Progenitor cell of endocrine pancreas (in vitro differentiated cells): ENCODE measurements at places on chromosomes 12 and 14.

DNA sequence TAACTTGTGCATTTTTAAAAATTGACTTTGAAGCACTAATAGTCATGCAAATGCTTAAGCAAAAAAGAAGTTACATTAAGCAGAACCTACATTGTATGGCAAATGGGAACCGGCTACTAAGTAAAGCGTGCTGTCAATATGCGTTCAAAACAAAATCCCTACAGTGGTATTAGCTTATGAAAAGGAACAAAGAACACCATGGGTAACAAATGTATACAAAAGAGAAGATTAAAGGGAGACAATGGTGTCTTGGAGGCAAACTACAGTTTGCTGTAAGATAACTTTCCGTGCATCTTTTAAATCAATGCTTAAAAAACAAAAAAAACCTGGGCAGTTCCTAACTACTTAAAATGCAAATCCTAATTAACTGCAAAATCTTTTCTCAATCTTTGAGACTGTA, 10.5 kb downstream of the CDK2AP1 start:
- no peak for DNase-seq

DNA sequence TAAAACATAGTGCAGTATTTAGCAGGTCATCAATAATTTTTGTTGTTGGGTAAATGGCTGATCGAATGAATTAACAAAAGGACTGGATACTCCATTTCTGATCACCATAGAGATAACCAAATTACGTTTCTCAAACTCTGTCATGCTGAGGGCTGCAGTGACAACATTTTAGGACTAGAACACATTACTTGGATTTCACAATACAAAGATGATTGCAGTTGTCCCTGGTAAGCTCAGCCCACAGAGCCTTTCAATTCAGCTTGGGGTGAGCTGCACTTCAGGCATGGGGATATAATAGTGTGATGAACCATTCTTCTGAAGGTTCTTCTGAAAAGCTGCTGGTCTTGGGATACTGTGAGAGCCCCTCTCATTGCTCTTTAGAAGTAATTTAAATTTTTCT, 74.3 kb downstream of the FAR2 start:
- no peak for DNase-seq

- no peak for DNase-seq
These were observed 167.2 kb upstream of the FRMD6 start for GRCh38 chr14:51484485-51484884.

DNA sequence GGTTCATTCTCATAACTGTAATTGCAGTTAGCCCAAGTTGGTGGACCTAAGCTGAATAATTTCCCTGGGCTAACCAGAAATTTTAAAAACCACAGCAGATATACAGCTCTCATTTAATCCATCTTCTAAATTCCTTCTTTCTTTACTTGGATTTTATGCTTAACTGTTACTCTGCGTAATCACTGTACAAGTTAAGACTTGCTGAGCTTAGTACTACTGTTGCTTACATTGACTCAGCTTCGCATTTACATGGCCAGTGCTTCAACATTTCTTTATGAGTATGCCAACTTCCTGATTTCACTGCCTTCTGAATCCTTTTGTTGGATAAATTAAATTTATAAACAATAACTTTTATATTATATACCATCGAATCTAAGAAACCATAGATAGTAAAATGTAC, 147.4 kb downstream of the SLC38A4 start:
- DNase-seq, result no peak

GRCh38 chr12:11771895-11772502, 122.5 kb downstream of the ETV6 start:
- no peak for DNase-seq

- no peak for DNase-seq
These were observed 138.2 kb upstream of the PWP1 start for GRCh38 chr12:107547389-107547788.

- no peak for DNase-seq
These were observed 15.9 kb downstream of the CCDC88C start for GRCh38 chr14:91401751-91402150.

DNA sequence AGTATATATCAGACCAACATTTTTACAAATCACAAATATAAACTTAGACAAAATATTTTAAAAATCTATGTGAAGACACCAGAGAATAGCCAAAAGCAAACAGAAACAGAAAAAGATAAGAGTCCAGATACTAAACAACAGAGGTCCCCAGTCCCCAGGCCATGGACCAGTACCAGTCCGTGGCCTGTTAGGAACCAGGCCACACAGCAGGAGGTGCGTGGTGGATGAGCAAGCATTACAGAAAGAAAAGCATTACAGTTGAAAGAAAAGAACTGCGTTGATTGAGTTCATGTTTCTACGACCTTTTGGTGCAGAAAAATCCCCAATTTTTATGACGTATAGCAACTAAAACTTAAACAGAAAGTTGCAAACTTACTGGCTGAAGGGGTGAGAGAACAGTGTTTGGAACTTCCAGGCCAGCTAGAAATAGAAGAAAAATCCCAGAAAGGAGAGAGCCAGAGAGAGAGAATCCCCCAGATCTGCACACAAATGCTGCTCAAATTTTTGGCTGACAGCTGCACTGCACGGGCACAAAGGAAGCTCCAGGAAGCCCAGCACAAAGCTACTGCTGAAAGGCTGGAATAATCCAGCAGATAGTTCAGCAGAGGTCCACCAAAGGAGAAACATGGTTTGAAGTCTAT, 159.6 kb upstream of the C14orf180 start:
- no peak for DNase-seq

DNA sequence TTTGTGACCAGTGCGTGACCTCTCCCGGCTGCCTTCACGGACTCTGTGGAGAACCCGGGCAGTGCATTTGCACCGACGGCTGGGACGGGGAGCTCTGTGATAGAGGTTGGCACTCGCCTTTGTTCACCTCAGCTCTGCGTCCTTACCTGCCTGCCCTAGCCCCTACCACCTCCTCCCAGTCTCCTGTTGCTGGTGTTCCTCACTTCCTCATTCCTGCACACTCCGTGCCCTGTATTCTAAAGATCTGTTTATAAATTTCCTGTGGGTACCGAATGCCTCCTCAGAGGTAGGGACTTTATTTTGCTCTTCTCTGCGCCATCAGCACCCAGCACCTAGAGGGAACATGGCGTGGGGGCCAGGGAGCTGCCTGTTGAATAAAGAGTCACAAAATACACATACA, 2.3 kb downstream of the DLK1 start:
- no peak for DNase-seq

GRCh38 chr14:74569806-74570591, 42.0 kb downstream of the LTBP2 start:
- no peak for DNase-seq

- DNase-seq, result no peak
These were observed 137.3 kb downstream of the SUDS3 start for GRCh38 chr12:118513611-118514010.

DNA sequence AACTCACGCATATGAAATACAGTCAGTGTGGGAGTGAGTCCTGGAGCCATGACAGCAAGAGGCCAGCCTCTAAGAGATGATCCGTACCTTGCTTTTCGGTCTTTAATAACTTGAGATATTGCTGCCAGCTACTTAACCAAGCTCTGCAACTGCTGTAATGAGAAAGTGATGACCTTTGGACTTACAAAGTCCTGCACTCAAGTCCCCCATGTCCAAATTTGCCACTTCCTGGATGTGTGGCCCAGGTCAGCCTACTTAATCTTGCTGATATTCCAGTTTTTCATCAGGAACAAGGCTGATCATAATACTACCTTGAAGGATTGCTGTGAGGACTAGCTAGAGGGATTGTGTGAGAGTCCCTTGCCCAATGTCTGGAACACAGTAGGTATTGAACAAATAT, 33.8 kb upstream of the DUSP6 start:
- DNase-seq, result no peak

GRCh38 chr12:15928346-15928745, 17.2 kb downstream of the DERA start:
- no peak for DNase-seq

DNA sequence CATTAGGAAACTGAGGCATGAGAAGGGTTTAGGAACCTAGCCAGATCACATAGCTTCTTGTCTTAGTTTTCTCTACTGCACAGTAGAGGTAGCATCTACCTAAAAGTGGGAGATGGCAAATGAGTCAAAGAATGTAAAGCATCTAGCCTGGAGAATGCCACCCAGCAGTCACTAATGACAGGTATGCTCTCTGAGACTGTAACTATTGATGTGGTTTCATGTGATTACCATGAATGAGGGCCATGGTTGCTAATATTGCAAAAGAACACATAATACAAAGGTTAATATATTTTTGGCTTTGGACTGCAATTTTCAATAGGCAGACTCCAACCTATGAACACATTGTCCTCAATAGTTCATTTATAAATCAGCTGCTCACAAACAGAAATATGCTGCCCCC, 389.9 kb downstream of the GRIN2B start:
- DNase-seq, result no peak

- no peak for DNase-seq
These were observed 16.2 kb downstream of the PSMC1 start for GRCh38 chr14:90272523-90272922.

DNA sequence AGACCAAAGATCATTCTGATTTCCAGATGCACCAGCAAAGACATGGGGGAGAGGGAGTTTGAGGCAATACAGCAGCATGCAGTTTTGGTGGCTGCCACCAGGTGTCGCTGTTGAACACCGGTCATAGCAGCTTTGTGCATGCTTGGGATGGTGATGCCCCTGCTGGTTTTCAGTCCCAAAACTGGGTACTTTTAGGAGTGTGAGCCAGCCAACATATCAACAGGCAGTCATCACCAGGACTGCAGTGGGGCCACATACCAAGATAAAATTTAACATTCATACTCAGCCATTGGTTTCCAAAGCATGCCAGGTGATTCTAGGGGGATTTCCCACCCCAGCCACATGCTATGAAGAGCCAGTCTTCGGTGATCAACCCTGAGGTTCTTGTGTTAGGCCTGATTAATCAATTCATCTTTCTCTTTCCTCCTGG, 64.2 kb downstream of the PHETA1 start:
- DNase-seq, result no peak

- DNase-seq, result no peak
These were observed 23.6 kb downstream of the BATF start for GRCh38 chr14:75545907-75546306.

GRCh38 chr12:120801146-120801545, 75.5 kb downstream of the ACADS start:
- no peak for DNase-seq

DNA sequence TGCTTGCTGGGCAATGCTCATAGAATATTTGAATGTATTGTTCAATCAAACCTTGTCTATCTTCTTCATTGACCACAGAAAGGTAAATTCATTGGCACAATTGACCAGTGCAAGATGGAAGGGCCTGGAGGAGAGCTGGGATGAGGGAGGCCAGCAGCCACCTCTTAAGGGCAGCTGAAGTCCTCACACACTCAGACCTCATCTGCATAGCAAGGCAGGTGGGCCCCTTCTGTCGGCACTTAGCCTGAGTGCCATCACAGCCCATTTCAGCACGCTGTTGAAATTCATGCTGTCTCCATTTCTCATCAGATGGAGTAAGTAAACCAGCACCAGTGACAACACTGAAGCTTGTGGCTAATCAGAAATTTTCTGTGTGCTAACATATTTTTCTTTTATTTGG, 25.4 kb upstream of the HMGA2 start:
- no peak for DNase-seq

DNA sequence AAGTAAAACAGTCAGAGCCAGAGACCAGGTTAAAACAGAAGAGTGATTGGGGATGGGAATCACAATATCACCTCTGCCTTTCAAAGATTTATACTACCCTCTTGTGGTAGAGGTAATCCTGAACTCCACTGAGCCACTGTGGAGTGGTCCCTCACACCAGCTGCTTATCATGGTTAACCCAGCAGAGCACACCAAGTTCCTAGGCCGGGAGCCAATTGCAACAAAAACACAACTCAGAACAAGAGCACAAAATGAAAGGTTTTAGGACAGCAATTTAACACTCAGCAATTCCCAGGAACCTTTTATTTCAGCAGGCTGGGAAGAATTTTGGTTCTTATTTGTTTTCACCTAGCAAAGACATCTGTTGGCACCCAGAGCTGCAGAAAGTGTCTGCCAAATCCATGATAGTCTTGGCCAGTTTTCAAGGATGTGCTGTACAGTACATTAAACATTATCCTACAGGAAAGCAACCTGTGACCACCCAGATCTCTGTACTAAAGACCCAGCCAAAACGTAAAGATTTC, 220.5 kb upstream of the ATXN7L3B start:
- DNase-seq, result no peak

- DNase-seq, result no peak
These were observed 390.3 kb downstream of the GRIN2B start for GRCh38 chr12:13591059-13591458.

DNA sequence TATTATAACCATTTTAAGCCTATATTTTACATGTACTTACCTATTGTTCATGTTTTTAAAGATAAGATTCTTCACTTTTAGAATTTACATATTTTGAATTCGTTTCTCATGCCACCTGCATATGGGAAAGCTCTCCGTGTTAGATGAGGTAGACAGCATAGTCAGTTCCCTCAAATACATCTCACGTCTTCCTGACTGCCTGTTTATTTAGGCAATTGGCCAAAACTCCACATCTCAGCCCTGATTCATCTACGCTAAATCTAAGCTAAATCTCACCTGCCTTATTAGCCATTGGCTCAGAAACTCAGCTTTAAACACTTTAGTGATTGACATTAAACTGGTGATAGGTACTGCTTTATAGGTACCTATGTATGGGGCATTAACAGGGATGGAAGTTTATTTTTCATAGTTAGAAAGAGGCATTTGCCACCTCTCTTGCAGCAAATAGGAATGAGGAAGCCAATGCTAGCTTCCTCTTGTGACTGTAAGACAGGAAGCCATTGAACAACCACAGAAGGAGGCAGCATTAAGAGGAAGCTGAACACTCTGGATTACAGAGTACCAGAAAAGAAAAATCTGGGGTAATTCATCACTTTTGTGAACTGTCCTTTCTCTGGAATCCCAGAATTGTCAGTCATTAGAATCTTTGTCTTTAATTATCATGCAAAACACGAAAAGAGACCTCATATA, 111.9 kb downstream of the LRFN5 start:
- no peak for DNase-seq

GRCh38 chr12:68482660-68483059, 128.0 kb upstream of the RAP1B start:
- DNase-seq, result no peak

- DNase-seq, result no peak
These were observed 77.1 kb downstream of the PLEKHA5 start for GRCh38 chr12:19206493-19207077.

GRCh38 chr14:71243697-71244096, 336.4 kb downstream of the PCNX1 start:
- no peak for DNase-seq

- DNase-seq, result no peak
These were observed 8.5 kb upstream of the STON2 start for GRCh38 chr14:81408595-81408994.
